Naive B cell (primary cell): ENCODE measurements at places on chromosomes 1 and 21.

DNA sequence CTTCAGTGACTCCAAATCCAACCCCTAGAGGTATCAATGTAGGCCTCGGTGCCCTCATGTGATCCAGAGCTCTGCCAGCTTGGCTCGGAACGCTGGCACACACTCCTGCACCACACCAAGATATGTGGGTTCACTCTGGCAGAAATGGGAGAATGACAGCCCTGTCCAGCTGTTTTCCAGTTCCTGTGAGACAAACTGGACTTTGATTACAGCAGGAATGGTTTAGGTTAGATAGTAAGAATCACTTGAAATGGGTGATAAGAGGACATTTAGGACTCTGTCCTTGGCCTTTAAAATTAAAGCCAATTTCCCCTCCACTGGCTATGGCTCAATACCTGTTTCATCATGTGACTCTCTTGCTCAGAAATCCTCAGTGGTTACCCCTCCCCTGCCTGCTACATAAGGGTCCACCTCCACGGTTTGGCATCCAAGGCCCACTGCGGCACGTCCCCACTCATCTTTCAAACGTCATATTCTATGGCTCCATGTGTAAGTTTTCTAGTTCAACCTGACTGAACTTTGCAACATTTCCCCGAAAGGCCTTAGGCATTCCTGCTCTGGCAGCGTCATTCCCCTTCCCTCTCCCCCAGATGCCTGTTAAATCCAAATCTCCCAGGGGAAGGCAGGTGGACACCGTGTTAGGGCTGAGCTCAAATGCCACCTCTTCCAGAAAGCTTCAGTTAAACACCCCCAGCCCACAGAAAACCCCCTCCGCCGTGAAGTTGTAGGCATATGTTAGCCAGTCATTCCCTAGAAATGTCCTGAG, 44.7 kb downstream of the PLEKHA6 start:
- DNase-seq: no peak

DNA sequence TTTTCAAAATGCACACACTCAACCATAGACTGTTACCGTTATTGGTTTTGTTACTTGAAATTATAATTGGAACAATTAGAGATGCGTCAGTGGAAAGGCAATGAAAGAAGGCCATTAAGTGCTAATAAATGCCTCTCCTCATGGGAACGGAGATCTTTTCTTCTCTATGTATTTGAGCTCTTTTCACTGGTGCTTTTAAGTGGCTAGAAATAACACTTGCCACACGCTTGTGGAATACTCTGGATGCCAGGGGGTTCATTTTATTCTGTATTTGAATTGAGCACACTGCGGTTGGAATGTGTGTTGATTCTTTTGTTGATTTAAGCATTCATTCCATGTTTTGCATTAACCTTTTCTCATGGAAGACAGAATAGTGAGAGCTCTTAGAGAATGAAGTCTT, 68.4 kb downstream of the DNM3 start:
- no peak for DNase-seq

DNA sequence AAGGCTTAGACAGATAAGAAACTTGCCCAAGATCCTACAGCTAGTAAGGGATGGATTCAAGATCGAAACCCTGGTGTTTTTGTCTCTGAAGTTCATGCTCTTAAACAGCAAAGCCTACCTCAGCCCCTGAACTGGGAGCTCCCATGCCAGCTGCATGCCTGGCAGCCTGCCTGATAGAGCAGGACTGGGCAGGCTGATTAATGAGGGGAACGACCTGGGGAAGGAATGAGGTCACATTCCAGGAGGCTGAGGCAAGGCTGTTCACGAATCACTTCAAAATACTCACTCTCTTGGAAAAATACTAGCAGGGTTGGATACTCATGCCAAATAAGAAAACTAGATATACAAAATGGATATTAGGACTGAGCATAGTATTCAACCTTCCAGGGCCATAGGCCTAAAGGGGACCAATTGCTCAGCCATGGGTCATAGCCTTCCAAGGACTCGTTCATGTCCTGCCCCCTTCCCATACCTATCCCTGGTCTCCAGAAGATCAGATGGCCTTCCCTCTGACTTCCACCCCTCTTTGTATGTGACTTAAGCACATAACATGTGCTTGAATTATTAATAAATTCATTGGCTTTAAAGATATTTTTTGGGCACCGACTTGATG, 15.6 kb upstream of the TACSTD2 start:
- no peak for DNase-seq

GRCh38 chr1:158098256-158098655, 82.4 kb upstream of the CD1D start:
- no peak for DNase-seq

- DNase-seq: no peak
These were observed 535.0 kb downstream of the AJAP1 start for GRCh38 chr1:5189384-5189783.

DNA sequence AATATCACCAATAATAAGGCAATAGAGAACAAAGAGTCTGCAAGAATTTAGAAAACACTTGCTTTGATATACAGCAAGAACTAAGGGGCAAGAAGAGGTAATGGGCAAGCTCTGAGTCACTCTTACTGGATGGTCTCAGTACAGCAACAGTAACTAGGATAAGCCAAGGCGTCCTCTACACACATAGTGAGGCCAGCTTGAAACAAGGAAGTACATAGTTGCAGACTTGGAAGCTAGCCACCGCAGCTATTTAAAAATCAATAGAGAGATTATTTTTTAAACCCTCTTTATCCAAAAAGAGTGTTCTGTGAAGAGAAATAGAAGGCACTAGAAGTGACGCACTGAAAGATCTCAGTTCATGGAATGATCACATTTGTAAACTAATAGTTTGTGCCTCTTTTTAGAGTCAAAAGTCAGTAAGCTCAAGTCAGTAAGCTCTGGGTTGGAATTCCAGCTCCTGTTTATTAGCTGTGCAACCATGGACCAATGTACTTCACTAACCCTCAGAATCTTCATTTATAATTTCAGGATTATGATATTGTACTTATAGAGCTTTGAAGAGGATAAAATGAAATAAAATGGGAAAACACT, 118.6 kb downstream of the AKT3 start:
- DNase-seq: no peak

- no peak for DNase-seq
These were observed 117.0 kb downstream of the UBE2U start for GRCh38 chr1:64320470-64320869.

GRCh38 chr1:14661222-14661621, 62.7 kb downstream of the KAZN start:
- DNase-seq: no peak

GRCh38 chr1:100352267-100353070, at the start of gene CDC14A:
TSS of gene CDC14A (plus strand) at chr1:100352506. CDS start at chr1:100352955, 449 bp downstream.
- peak; percentile 75 for DNase-seq

GRCh38 chr1:16967095-16967575, 13.3 kb downstream of the MFAP2 start:
- no peak for DNase-seq

GRCh38 chr1:55420929-55421716, 206.0 kb upstream of the USP24 start:
- no peak for DNase-seq

GRCh38 chr1:57968321-57968720, 544.5 kb upstream of the DAB1 start:
- DNase-seq: no peak

GRCh38 chr1:198672124-198672523, 33.3 kb downstream of the PTPRC start:
- no peak for DNase-seq

DNA sequence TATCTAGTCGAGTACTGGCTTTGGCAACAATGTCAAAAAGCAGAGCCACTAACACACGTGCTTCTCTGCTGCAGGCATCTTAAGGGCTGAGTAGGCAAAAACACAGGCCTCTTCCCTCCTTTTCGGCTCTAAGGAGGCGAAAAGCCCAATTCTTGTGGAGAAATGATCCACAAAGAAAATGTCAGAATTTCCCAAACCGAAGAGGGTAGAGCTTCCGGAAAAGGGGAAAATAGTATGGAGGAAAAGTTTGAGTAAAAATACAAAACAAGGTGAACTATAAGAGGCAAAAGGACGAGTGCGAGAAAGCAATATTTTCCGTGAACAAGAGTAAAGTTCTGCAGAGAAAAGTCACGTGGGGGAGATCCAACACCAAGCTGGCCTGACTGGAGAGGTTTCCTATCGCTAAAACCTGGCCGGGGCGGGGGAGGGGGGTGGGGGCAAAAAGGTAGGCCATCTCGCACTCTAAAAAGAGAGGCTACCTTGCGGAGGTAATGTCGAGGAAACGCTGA, 551 bp downstream of the ZRANB2 start:
- DNase-seq: peak; percentile 1

DNA sequence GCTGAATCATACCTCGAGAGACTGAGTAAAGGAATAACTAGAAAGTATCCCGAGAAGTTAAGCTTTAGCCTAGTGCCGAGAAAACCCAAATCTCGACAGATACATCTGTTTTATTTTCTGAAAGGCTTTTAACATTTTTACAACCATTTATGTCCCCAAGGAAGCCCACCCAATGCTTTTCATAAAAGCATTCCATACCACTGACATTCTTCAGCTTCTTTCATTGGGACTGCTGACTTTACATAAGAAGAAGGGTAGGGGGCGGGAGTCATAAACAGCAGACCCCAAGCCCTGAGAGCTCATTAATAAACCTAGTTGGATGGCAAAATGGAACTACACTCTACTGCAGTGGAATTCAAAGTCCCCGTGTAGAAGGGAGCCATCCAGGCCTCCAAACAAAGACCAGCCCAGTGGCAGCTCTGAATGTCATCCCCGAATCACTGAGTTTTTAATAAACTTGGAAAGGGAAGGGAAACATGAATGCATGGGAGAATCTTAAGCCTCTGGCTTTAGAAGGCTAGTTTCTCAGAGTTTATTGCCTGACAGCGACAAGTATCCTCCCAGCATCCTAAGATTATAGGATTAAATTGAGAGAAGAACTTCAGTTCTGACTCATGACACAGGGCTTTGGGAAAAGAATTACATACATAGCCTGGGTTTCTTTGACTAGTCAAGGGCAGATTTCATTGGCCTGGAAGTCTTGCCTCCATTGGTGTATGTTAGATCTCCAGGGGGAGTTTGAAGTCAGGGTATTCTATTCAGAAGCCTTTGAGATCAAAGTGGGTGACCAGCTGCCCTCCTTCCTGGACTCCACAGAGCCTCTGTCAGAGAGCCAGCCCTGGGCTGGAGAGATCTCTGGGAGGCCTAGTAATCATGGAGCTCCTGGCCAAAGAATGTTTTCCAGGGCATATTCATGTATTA, 3.7 kb downstream of the ATF3 start:
- DNase-seq: no peak

DNA sequence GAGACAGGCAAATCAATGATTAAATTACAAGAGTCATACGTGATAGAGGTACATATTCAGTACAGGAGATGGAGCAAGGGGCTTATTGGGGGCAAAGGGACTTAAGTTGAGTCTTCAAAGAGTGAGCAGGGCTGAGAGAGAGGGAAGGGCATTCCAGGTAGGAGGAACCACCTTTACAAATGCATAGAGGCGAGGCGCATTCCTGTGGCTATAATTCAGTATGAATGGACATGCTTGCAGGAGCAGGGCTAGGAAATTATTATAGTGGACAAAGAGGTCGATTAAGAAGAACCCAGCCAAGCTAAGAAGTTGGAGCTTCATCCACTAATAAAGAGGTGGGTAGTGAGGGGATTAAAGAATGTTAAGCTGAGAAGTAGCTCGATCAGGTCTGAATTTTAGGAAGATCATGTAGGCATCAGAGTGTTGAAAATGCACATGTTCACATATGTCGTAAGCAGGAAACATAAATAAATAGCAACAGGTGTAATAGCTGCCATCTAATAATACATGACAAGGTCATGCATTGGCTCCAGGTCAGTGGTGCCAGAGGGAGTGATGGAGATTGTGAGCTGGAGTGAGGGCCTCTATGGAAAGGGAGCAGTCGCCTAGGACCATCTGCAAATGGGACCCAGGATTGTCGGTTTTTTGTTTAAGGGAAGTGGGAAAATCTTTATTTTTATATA, 12.0 kb upstream of the HNRNPU start:
- DNase-seq: no peak

DNA sequence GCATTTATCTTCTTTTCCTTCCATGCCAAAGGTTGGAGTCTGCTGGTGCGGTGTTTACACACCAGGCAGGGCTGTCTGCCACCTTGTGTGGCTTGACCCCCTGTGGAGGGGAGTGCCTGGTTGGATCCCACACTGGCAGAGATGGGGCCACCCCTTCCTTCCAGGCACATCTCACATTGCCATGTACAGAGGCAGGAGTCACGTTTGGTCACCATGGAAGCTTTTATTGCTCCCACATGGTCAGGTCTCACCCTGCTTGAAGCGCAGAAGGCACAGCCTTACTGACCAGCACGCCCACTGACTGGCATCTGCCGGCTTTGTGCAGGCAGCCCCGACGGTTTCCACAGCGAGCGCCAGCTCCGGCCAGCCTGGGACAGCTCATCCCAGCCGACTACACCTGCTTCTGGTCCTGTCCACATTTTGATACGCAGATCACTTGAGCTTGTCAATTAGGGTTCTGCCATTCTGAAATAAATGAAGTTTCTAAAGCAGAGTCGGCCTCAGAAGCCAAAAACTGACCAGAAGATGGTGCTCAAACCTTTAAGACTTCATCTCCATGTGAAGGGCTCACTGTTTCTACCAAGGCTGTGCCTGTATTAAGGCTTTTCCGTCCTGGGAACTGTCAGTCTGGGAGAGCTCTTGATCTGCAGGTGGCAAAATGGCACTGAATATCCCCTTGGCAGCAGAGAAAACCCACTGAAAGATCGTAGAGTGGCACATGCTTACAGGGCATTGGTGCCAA, 35.6 kb upstream of the EPHA8 start:
- no peak for DNase-seq

DNA sequence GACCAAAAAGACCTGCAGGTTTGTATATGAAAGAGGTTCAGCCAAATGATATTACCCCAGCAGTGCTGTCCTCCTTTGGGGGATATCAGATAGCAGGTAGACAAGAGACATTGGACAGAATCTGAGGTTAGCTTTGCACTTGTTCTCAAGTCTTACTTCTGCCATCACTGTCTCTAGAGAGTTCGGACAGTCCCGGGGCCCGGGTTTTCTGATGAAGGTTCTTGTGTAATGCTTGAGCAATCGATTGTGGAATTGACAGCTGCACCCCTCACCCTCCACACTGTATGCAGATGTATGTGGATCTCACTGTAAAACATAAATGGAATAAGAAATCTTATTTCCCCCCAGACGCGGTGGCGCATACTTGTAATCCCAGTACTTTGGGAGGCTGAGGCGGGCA, 56.2 kb upstream of the MORC3 start:
- peak; percentile 15 for DNase-seq

DNA sequence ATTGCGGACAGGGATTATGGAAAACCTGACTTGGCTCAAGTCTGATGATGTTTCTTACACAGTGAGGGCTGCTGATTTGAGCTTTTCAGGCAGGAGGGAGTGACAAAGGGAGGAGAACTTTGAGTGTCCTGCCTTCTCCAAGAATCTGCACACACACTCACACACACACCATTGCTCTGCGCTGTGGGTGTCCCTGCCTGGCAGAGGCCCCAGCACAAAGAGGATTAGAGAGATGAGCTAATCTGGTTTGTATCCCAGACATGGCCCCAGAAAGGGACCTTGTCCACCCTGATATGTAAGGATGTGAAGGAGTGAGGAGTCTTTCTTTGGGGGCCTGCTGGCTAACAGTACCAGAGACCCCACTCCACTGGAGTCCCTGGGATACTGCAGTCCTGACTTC, 5.9 kb upstream of the WNT2B start:
- DNase-seq: no peak
